ENCODE measurements at places on chromosomes 5 and 9.

DNA sequence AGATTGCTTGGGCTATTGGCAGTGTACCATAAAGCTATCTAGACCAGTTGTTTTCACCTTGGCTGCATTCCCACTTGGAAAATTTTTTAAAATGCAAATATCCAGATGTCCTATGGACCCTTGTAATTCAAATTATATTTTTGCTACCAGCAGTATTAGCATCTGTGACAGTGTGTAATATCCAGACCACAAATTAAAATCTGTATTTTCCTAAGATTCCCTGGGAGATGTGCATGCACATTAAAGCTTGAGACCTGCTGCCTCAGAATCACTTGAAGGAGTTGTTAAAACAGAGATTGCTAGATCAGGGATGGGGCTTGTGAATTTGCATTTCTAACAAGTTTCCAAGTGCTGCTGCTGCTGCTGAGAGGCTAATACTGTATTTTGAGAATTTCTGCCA lies 381.2 kb upstream of the PDE4D start:
- no peak for DNase-seq

- DNase-seq = no peak
Measured at GRCh38 chr5:168707716-168708695, 128.8 kb upstream of the PANK3 start.

DNA sequence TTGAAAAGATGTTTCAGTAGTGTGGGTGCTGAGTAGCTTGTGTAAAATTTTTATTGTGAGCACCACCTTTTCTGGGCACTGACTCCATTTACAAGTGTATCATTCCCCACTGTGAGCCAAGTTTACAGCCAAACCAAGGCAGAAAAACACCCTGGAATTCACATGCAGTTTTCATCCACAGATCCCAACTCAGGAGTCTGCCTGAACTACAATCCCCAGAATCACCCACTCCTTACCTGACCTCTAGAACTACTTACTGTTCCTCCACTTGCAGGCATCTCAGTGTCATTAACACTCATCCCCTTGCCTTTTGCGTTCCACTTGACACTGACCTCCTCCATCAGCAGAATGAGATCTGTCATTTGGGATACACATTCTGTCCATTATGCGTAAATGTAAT lies 2042.6 kb upstream of the CDH6 start:
- no peak for DNase-seq

- DNase-seq = no peak
Measured at GRCh38 chr9:132234535-132234934, 72.7 kb downstream of the NTNG2 start.

GRCh38 chr9:117796681-117797080 lies 92.5 kb downstream of the TLR4 start:
- no peak for DNase-seq

- no peak for DNase-seq
Measured at GRCh38 chr5:140176031-140176387, 1.0 kb downstream of the CYSTM1 start.

GRCh38 chr5:98517560-98518366 lies 255.7 kb upstream of the RGMB start:
- DNase-seq = no peak

All from kidney tubule cell (primary cell).